ENCODE measurements at places on chromosomes 16 and 17.

DNA sequence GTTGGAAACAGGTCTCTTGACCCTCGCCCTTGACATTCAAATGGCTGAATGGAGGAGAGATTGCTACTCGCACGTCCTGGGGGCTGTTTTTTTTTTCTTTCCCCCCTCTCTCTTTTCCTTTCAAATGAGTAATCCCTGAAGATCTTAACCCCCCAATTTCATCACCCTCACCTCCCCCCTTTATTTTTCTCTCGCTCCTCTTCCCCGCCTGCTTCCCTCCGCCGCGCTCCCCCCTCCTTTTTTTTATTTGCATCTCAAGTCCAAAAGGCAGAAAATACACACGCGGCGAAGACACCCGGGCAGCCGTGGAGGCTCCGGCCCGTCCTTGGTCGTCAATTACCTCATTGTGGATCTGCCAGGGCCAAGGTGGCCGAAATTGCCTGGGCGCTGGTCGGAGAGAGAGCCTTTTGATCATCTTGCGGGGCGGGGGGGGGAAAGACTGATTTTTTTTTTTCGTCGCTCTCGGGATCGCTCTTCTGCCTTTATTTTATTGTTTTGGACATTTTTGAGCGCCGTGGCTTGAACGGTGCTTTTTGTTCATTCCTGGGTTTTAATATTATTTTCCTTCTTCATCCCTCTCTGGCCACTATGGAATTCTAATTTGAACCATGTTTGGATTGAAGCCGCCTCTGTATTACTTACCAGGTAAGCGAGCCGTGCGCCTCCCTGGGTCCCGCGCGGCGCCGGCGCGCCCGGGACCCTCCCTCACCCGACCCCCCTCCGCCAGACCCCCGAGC, 57.2 kb upstream of the GSE1 start:
- no peak for DNase-seq

DNA sequence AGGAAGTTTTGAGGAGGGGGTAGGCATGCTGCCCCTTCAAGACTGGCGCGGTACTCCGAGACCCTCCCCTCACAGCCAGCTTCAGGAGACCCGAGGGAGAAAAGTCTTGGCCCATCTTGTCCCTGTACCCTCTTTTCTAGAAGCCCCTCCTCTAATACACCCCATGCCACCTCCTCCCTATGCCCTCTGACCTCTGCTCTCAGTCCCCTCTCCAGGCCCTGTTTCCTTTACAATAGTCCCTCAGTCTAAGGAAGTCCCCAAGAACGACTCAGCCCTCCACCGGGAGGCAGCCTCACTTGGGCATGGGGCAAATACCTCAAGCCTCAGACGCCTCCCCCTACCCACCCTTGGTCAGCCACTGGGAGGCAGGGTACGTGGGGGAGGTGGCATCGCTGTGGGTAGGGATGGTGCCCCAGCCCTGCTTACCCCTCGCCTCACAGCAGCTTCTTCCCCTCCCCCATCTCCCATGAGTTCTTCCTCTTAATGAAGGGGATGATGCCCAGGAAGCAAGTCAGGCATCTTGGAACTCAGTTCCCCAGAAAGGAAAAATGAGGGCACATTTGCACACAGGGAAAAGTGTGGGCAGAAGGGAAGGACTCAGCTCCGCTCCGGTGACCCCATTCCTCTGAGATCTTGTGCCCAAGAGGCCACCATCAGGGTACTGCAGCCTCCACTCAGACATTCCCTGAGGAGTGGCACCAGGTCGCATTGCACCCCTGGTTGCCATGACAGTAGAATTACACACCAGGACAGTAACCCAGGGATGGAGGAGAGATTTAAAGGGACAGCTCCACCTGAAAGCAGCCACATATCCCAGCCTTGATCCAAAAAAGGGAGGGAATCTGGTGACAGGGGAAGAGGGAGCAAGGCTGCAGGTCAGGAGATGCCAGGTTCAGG, 6.2 kb downstream of the MPP2 start:
- DNase-seq = peak; percentile 53

- DNase-seq = no peak
These were observed 39.3 kb downstream of the CHD9 start for GRCh38 chr16:53094013-53094630.

- DNase-seq = no peak
These were observed 86.4 kb downstream of the FOXL1 start for GRCh38 chr16:86664522-86665318.

- peak; percentile 66 for DNase-seq
These were observed 3.1 kb upstream of the HOXB2 start for GRCh38 chr17:48547808-48548522.

DNA sequence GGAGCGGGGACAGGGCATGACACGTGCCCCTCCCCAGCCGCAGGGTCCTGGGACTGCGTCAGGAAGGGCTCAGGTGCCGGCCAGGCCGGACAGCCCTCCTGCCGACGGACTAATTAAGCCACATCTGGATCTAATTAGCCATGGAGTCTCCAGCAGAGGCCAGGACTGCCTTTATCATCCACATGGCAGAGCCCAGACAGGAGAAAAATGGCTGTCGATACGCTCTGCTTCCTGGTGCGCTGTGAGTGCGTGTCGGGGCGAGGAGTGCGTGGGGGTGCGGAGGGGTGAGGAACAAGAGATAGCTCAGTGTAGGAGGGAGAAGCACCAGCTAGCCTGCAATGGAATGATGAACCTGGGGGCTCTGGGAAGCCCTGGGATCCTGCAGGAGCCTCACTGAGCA, 218.8 kb downstream of the IRF8 start:
- DNase-seq = no peak

GRCh38 chr17:51355441-51356410, 95.4 kb downstream of the UTP18 start:
- peak; percentile 49 for DNase-seq

DNA sequence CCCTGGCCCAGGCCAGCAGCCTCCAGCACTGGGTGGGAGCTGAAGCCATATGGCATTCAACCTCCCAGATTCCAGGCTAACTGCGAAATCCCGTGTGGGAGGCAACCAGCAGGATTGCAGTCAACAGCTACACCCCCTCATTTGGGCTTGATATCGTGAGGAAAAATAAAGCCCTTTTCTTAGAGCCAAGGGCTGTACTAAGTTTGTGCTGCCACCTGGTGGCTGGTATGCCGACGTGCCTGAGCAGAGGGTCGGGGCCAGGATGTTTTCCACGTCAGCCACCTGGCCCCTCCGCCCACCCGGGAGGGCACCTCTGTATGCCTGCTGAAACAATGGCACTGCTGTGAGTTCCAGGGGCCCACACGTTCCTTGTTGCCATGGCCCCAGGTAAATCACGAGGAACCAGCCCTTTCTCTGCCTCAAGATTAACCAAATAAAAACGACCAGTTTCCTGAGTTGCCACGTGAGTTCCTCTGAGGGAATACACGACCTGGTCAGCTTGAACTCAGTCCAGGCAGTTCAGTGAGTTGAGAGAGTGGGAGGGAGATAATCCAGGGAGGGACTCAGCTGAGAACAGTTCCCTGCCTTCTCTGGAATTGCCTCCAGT, 9.0 kb downstream of the TMEM98 start:
- peak; percentile 96 for DNase-seq

GRCh38 chr16:70611224-70611598, 35.1 kb upstream of the IL34 start:
- peak; percentile 90 for DNase-seq

- DNase-seq = no peak
These were observed 7.6 kb downstream of the EPN2 start for GRCh38 chr17:19244781-19245180.

DNA sequence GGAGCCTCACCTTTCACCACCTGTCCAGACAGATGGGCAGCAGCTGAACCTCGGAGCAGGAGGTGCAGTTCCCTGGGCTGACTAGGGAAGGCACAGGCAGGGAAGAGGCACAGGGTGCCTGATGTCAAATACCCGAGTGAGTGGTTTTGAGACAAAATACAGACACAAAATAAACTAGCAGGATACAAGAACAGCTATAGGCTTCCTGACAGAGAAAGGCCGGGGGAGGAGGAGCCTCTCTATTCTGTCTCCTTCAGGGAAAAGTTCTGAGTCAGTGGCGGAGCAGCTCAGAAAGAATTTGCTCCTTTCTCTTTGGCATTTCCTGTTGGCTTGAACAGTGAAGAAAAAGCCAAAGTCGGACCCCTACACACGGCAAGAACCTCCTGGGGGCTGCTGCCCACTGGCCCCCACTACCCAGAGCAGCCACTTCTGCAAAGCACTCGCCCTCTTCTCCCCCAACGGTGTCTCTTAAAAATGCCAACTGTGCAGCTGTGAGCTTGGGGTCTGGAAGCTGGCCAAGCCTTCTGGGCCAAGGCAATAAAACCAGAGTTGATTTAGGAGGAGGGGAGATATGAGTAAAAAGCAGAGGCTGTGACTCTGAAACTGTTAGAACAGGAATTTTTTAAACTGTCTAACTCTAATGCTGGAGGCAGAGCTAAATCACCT, 14.4 kb upstream of the FAAP100 start:
- DNase-seq = no peak

GRCh38 chr17:16923097-16923903, 48.6 kb downstream of the TNFRSF13B start:
- DNase-seq = no peak

GRCh38 chr17:6677158-6677831, 25.7 kb downstream of the C17orf100 start:
- no peak for DNase-seq

DNA sequence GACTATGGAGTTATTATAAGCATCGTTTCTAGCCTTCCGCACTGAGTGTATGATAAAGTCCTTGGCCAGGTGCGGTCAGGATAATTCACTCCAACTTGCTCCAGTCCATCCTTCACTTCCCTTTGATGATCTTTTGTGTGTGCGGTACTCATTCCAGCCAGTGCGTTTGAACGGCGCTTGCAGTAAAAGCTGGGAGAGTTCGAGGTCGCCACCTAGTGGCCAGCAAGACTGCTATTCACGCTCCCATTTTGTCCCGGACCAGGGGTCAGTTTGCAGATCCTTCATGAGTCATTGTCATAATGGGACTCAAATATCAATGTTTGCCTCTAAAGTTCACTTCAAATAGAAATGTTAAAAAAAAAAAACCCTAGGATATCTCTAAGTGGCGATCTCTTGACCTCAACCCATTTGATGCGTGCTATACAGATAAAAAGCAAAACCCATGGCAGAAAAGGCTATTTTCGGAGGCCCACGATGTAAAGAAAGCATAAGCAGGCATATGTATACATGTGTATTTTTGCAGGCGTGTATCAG, 417.1 kb downstream of the TMEM114 start:
- peak; percentile 92 for DNase-seq

GRCh38 chr16:80347900-80348299, 192.9 kb upstream of the DYNLRB2 start:
- no peak for DNase-seq

DNA sequence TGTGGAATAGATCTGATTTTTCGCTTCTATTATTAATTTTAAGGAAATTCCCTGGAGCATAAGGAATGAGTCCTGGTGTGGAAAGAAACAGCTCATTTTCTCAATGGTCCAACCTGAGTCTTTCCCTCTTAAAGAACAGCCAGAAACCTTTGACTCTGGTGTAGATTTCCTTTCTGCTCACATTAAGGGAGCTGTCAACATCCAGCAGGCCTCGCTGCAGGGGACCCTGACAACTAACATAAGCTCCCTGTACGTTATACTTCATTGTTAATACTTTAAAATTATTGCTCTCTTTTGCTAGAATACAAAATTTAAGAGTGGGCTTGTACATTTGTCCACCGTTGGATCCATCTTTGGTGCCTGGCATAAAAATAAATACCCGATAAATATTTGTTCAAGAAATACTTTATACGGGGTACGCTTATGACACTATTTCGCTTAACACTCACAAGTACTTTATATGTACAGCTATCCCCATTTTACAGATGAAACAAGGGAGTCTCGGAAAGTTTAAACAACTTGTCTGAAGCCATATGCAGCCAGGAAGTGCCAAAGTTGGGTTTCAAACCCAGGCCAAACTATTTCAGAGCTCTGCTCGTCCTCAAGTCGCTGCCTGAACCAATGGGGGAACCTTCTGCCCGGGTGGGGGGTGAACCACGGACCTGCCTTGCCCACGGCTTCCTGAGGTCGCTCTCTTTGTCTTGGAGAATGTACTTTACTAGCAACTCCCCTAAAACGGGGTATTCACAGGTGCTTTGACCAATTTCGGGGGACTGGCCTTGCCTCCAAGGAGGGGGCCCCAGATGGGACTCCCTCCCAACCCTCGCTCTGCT, 611 bp downstream of the SMARCE1 start:
- peak; percentile 49 for DNase-seq

GRCh38 chr17:29568331-29569244, at the start of gene TP53I13:
TSS of gene TP53I13 (plus strand) at chr17:29568701. CDS start at chr17:29568759, 58 bp downstream.
- peak; percentile 87 for DNase-seq

- DNase-seq = no peak
These were observed 12.5 kb upstream of the ANKRD40CL start for GRCh38 chr17:50779747-50780353.

DNA sequence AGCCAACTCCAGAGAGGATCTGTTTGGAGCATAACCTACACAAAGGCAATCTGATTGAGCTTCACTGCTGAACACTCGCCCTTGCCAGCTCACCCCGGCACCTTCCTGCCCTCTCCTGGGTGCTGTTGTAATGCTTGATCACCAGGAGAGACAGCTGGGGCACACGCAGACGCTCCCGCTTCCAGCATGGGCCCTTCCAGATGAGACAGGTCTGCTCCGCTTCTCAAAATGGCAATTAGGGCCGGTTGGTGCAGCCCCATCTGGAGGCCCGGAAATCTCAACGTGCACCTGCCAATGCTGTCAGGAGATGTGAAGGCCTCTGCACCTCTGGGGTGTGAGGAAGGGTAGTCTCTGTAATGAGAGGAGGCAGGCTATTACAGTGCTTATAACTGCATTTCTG, 206.1 kb downstream of the ABCC12 start:
- no peak for DNase-seq

Data from GM23338 (cell line).